ENCODE measurements at places on chromosomes 6 and 20.

GRCh38 chr6:168884646-168885086 lies 369.0 kb downstream of the THBS2 start:
- peak; percentile 36 for DNase-seq

GRCh38 chr6:4403023-4403752 lies 267.8 kb upstream of the ECI2 start:
- DNase-seq: no peak

GRCh38 chr6:129889580-129889979 lies 28.5 kb upstream of the TMEM244 start:
- no peak for DNase-seq

GRCh38 chr6:52046456-52046855 lies 41.0 kb downstream of the PKHD1 start:
- DNase-seq: no peak

GRCh38 chr6:35287671-35288396 lies 9.8 kb upstream of the DEF6 start:
- DNase-seq: no peak

- DNase-seq: peak; percentile 44
Observed at GRCh38 chr6:36120979-36121786, 9.1 kb upstream of the MAPK13 start.

DNA sequence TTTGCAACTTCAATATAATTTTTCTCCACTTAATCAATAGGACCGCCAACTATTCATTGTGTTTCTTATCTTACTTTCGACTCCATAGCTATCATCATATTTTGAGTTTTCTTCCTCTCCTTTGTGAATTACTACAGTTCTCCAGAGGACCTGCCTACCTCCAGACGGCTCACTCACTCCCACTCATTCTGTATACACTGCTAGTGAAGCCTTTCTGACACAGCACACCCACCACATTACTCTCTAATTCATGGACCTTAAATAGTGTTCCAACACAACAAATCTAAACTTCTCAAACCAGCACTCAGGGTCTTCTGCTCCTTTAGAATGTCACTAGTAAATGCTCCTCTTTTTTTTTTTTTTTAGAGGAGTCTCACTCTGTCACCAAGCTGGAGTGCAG lies 23.8 kb downstream of the FKBP5 start:
- no peak for DNase-seq

DNA sequence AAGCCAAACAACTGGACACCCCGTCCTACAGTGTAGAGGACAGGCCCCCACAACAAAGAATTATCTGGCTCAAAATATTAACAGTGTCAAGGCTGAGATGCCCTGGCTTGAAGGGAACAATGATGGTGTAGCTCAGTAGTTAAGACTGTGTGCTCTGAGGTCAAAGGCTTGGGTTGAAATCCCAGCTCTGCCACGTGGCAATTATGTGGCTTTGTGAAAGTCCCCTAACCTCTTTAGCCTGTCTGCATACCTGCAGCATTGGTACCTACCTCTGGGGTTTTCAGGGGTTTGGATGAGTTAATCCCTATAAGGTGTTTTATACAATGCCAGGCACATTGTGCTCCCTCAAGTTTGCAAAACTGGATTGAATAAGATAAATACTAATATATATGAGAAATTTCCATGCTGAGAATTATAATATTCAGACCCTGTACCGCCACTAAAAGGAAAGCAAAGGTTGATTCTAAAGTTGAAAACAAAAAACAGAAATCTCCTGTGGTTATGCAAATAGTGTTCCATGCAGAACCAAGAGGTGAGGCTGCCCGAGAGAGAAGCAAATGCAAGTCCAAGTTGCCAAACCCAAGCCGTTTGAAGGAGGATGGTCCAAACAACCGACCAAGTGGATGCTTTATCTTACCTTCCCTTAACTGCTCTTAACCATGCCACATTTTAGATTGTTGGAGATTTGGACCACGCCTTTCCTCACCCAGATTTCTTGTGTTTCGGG lies 199.8 kb downstream of the NFATC2 start:
- DNase-seq: no peak

- DNase-seq: no peak
Observed at GRCh38 chr6:61857541-61857940, 428.5 kb downstream of the KHDRBS2 start.

DNA sequence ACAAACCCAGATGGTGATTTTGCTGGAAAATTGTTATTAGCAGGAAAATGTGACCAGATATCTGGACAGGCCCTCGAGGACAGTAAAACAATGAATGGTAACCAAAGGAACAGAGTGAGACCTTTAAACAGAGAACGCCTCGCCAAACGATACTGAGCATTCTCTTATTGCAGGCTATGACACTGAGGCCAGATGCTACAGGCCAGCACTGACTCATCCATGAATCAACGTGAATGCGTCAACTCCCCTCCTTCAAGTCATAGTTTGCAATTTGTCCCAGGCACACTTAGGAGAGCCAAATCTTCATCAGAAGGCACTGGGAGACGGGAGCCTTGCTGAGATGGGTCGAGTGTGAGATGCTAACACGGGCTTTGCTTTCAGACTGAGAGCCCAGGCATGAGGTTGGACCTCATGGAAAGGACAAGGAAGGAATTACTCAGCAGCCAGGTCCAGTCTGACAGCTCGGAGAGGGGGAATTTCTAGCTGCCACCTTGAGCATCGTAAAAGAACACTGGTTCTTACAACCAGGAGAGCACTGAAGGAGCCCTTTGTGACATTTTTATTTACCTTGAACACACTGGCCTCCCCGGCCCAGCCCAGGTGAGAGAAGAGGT lies 60.7 kb downstream of the BMP7 start:
- DNase-seq: no peak

GRCh38 chr6:155412335-155412734 lies 43.3 kb downstream of the NOX3 start:
- peak; percentile 22 for DNase-seq
